EL (cell line): ENCODE measurements at places on chromosomes 4 and X.

DNA sequence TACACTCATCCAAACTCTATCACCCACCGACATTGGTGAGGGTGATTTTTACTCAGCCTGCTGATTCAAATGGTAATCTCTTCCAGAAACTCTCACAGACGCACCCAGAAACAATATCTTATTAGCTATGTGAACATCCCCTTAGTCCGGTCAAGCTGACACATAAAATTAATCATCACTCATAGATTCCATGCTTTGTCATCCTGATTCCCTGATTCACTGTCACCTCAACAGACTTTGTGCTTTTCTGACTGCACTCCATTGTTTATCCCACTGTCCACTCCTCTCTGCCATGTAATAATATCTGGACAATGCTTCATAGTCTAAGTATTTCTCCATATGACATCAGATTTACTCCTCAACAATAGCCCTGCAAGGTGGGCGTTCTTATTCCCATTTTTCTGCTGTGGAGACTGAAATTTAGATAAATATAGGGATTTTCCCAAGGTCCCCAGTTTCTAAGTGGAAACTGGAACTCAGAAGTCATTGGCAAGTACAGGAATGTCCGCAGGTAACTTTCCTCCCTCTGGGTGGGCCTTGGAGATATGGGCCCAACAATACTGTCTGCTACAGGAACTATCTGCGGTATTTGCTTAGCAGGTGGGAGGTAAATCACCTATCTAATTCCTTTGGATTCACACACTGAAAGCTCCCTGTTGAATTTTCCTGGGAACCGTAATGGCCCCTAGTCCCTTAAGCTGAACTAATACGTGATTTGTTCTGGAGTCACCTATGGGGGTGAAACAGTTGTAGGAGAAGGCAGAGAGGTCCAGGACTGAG, 228.6 kb upstream of the BCOR start:
- DNase-seq = peak; percentile 0

GRCh38 chr4:124803641-124804040, 91.1 kb upstream of the ANKRD50 start:
- peak; percentile 5 for DNase-seq

GRCh38 chr4:90950385-90950841, 823.2 kb downstream of the CCSER1 start:
- no peak for DNase-seq

- DNase-seq = no peak
These were observed 83.7 kb downstream of the FAT4 start for GRCh38 chr4:125398263-125399002.

GRCh38 chr4:107130157-107130556, 94.0 kb upstream of the DKK2 start:
- DNase-seq = peak; percentile 6

DNA sequence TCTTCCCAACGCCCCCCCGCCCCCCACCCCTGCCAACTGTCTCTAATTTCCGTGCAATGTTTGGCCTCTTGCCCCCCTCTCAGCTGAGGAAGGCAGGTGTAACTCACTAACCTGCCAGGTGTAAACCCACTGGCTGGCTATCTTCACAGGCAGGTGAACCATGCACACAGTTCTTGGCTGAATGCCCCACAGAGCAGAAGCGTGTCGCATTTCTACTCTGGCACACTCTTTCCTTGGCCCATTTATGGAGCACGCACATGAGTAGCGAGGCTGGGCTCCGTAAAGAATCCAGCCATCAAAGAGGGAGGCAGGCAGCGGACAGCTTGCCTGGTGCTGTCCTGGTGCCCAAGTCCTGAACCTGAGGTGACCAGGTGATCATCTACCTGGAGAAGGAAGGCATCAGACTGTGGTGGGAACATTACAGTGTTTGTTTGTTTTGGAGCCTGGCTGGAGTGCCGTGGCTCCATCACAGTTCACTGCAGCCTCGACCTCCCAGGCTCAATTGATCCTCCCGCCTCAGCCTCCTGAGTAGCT, 39.2 kb upstream of the CRMP1 start:
- no peak for DNase-seq

DNA sequence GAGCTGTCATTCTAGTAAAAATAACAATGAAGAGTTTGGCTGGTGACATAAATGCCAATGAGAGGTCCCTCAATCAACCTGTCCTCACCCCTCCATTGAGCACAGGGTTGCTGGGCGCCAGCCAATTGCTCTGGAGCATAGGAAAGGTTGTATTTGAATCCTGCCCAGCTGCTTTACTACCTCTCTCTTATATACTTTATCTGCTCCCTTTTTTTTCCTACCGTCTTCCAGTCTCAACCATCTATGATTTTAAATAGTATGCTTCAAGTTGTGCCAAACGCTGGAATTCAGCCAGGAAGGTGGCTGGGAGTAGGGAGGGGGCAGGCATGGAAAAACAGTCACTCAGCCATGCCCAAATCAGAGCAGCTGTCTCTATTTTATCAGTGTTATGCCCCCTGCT, 153.8 kb downstream of the NR3C2 start:
- no peak for DNase-seq

GRCh38 chrX:40320819-40321218, 223.1 kb upstream of the BCOR start:
- DNase-seq = no peak

GRCh38 chr4:174474457-174475075, 47.7 kb downstream of the HPGD start:
- DNase-seq = no peak

GRCh38 chrX:39293203-39293602, 491.9 kb downstream of the MID1IP1 start:
- no peak for DNase-seq

GRCh38 chrX:51476930-51477329, 19.5 kb downstream of the NUDT11 start:
- DNase-seq = no peak

GRCh38 chrX:39705290-39705689, 392.5 kb downstream of the BCOR start:
- peak; percentile 76 for DNase-seq

DNA sequence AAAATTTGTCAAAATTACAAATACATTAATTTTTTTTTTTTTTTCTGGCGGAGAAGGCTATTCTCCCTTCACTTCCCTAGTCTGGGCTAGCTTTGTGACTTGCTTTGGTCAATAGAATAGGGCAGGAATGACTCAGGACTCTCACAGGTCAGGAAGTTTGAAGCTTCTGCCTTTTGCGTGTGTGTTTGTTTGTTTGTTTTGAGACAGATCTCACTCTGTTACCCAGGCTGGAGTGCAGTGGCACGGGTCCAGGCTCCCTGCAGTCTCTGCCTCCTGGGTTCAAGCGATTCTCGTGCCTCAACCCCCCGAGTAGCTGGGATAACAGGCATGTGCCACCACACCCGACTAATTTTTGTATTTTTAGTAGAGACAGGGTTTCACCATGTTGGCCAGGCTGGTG, 55.9 kb upstream of the USP9X start:
- DNase-seq = no peak

- DNase-seq = no peak
These were observed 23.9 kb downstream of the STIM2 start for GRCh38 chr4:26884486-26884988.

DNA sequence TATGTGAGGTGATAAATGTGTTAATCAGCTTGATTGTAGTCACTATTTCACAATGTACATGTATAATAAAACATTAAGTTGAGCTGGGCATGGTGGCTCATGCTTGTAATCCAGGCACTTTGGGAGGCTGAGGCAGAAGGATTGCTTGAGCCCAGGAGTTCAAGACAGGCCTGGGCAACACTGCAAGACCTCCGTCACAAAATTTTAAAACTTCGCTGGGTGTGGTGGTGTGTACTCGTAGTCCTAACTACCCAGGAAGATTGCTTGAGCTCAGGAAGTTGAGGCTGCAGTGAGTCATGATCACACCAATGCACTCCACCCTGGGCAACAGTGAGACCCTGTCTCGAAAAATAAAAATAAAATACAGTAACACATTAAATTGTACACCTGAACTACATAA, 20.1 kb downstream of the LYAR start:
- DNase-seq = peak; percentile 6

GRCh38 chr4:81827577-81828202, 356.0 kb upstream of the RASGEF1B start:
- DNase-seq = no peak

GRCh38 chr4:46986922-46987638, 6.3 kb downstream of the GABRA4 start:
- no peak for DNase-seq

DNA sequence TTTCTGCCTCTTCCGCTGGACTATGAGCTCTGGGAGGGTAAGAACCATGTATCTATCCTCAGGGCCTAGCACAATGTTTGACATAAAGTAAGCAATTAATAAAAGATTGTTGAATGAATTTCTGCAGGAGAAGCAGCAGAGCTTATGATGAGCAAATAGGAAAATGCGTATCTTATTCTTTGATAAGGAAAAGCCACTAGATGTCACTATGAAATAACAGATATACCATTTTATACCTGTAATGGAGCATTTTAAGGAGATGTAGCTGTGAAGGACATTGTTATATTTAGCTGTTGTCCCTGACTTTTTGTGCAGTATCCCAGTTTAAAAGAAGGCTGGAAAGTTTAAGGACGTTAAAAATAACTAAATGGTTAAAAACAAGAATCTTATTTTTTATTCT, 147.2 kb upstream of the MBNL3 start:
- DNase-seq = no peak

GRCh38 chr4:157574606-157575005, 354.1 kb downstream of the GRIA2 start:
- DNase-seq = no peak

GRCh38 chr4:12445711-12446235, 1017.1 kb upstream of the HS3ST1 start:
- DNase-seq = no peak

GRCh38 chr4:6331018-6331417, 61.4 kb downstream of the WFS1 start:
- DNase-seq = peak; percentile 27

DNA sequence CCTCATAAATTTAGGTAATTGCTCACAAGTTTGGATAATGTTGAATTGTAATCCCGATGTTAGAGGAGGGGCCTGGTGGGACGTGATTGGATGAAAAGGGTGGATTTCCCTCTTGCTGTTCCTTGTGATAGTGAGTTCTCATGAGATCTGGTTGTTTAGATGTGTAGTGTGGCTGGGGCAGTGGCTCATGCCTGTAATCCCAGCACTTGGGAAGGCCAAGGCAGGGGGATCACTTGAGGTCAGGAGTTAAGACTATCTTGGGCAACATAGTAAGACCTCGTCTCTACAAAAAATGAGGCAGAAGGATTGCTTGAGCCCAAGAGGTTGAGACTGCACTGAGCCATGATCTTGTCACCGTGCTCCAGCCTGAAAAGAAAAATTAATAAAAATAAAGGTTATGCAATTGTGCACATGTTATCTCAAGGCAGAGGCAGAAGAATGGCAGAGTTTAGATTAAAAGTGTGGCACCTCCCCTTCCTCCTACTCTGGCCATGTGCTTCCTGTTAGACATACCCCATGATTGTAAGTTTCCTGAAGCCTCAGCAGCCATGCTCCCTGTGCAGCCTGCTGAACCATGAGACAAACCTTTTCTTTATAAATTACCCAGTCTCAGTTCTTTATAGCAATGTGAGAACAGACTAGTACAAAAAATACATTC, 36.5 kb downstream of the ERVMER34-1 start:
- no peak for DNase-seq

- DNase-seq = no peak
These were observed 52.4 kb upstream of the TBC1D14 start for GRCh38 chr4:6857009-6857882.

- DNase-seq = peak; percentile 51
These were observed 52.4 kb downstream of the GLRB start for GRCh38 chr4:157128395-157128794.

DNA sequence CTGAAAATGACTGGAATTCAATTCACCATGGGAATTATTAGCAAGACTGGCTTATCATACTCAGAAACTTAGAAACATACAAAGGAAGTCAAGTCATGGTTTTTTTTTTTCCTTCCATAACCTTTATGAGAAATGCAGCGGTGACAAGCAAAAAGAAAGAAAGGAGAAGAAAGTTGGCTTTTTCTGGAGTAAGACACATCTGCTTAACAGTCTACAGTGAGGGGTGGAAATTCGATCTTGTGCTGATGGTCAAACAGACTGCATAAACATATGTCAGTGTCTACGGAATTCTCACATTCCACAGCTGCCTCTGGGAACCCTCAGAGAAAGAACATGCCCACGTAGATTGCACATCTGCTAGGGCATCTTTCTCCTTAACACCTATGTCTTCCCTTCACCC, 54.6 kb downstream of the PROM1 start:
- peak; percentile 42 for DNase-seq
